ENCODE measurements at places on chromosomes 2 and 18. TPM values are rescaled to one million over a fixed set of nuclear protein-coding genes. Genes with fewer than 3 reads are reported as not detected.
A peak's percentile ranks its signal among the peaks of the same experiment; 100 is the strongest.

DNA sequence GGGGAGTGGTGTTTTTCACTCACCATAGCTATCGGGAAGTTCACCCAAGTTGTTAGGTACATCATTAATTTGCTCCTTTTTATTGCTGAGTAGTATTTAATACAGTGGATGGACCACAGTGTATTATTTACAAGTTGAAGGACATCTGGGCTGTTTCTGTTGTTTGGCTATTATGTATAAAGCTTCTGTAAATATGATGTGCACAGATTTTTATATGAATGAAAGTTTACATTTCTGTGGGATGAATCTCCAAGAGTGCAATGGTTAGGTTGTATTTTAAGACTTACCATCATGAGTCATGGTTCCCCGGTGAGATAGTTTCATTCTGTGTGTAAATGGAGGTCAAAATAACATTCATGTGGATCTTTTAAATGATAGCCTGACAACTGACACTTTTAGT is 337.4 kb downstream of the PTPRM start:
- no peak for DNase-seq
- H3K4me1 ChIP-seq = peaks cover 56% of the 10 kb centered on the region
- peak overlapping the region; percentile 64 for H3K27ac ChIP-seq
- H3K27me3 ChIP-seq = no peaks in the 10 kb centered on the region
- H3K36me3 ChIP-seq = no peaks in the 10 kb centered on the region

DNA sequence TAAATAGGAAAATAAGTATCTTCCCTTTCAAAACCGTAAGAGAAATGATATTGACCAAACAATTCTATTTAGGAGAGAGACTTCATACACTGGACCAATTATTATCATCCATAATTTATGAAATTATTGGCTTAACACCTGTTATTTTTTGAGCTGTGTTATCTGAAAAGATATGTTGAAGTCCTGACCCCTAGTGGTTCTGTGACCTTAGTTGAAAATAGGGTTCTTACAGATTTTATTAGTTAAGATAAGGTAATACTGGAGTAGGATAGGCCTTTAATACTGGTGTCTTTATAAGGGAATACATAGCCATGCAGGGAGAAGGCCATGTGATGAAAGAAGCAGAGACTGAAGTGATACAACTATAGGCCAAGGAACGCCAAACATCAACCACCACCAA is 659.6 kb downstream of the DCC start:
- H3K27ac ChIP-seq = no peak overlapping the region
- no peak overlapping the region for H3K4me3 ChIP-seq
- no peaks in the 10 kb centered on the region for H3K4me1 ChIP-seq
- no peaks in the 10 kb centered on the region for H3K27me3 ChIP-seq
- H3K36me3 ChIP-seq = no peaks in the 10 kb centered on the region

DNA sequence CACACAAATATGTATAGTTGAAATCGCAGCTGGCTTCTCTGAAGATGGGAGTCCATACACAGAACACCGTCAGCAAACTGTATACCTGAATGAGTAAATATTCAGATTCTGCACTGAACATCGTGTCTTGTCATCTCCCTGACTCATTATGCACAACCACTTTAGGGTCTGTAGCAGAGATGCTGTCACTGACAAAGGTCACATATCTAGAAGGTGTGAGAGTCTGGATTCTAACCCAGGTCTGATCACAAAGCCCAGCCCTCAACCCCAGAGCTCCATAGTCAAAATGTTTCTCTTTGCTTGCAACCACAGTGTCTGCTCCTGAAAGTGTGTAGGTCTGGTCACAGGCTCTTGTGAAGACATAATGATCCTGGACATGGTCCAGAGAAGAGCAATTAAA is 78.3 kb upstream of the PAX8 start:
- no peak for DNase-seq
- no peaks in the 10 kb centered on the region for H3K4me1 ChIP-seq
- H3K27ac ChIP-seq = no peak overlapping the region
- no peaks in the 10 kb centered on the region for H3K36me3 ChIP-seq
- no peak overlapping the region for H3K4me3 ChIP-seq
- H3K27me3 ChIP-seq = no peaks in the 10 kb centered on the region

- H3K36me3 ChIP-seq = no peaks in the 10 kb centered on the region
- H3K27ac ChIP-seq = no peak overlapping the region
- peak; percentile 85 for DNase-seq
Observed at GRCh38 chr18:50297621-50298442, 10.3 kb upstream of the CXXC1 start.

DNA sequence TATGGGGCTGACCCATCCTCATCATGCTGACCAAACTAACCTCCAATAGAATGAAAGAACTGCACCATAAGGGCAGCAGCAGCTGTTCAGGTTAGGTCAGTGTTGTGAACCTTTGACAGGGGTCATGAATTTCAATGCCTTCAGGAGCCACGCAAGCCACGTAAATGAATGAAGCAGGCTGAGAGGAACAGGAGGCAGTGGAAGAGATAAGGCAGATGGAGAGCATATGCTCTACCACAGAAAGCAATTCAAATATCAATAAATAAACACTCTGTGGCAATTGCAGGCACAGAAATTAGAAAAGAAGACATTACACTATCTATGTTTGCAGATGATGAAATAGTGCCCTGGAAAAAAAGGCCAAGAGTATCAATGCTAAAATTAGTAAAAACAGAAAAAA is 56.3 kb downstream of the SCG2 start:
- no peaks in the 10 kb centered on the region for H3K27me3 ChIP-seq
- no peak for DNase-seq
- H3K4me1 ChIP-seq = no peaks in the 10 kb centered on the region

DNA sequence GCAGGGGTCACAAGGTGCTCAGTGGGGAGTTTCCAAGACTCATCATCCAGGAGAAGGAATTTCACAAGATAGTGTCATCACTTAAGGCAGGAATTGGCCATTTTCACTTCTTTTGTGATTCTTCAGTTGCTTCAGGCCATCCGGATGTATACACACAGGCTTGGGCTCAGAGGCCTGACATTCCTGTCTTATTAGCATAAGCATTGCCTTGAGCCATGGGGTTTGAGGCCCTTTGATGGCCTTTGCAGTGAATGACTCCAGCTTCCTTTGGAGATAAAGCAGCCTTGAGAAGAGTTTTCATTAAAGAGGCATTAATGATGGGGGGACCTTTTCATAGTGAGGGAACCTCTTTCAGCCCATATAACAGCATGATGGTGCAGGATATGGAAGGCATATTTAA is 366.0 kb upstream of the CNTNAP5 start:
- H3K36me3 ChIP-seq = no peaks in the 10 kb centered on the region
- no peak overlapping the region for H3K4me3 ChIP-seq
- DNase-seq = no peak
- H3K27me3 ChIP-seq = no peaks in the 10 kb centered on the region

GRCh38 chr2:96359310-96359709 is 23.7 kb downstream of the NCAPH start:
- no peaks in the 10 kb centered on the region for H3K4me1 ChIP-seq
- no peaks in the 10 kb centered on the region for H3K36me3 ChIP-seq
- no peak for DNase-seq
- no peak overlapping the region for H3K27ac ChIP-seq

DNA sequence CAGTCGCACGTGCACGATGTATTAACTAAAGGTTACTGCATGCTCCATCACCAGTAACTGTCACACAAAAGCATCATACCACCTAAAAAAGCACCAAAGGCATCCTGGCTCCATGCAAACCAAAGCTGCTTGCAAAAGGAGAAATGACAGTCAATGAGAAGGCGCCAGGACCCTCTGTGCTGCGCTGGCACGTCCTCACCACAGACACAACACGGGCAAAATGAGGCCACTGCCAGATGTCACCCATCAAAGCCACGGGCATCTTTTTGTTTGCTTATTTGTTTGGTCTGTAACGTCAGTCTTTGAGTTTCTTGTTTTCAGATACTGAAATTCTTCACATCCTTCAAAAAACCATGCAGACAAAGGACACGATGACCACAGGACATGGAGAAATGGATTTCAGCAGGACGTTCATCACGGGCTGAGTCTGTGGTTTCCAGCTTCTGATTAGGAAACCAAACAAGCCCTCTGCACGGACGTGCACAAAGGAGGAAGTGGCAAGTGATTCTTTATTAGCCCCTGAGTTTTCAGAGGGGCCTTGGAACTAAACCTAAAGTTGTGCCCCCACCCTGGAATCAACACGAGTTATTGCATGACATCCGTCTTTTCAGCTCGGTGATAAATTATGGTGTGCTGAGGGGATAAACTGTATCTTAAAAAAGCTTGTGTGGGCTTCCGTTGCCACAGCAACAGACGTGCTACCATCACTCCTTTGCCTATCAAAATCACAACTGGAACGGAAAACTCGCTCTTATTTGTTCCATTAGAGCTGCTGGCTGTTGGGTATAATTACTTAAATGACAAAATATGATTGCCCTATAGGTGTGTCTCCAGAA is 181.8 kb downstream of the EIPR1 start:
- H3K36me3 ChIP-seq = peaks cover 45% of the 10 kb centered on the region
- no peak for DNase-seq
- H3K27me3 ChIP-seq = no peaks in the 10 kb centered on the region
- no peak overlapping the region for H3K27ac ChIP-seq
- no peaks in the 10 kb centered on the region for H3K4me1 ChIP-seq

- no peak overlapping the region for H3K27ac ChIP-seq
- no peaks in the 10 kb centered on the region for H3K27me3 ChIP-seq
- H3K4me1 ChIP-seq = no peaks in the 10 kb centered on the region
Observed at GRCh38 chr18:52395146-52395852, 55.3 kb downstream of the DCC start.

DNA sequence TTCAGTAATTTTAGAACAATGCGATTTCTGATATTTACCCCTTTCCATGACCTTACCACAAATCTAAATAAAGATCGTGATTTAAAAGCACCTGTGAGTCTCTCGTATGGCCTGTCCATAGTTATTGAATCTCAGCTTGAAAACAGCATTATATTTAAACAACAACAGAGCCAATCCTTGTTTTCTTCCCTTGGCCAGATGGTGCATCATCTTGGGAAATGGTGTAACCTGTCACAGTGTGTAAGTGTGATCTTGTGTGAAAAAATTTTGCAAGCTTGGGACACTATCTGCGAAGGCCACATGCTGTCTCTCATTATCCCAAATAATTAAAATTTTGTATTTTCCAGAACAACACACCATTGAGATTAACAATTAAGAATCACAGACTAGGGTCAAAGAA is 262.7 kb upstream of the SPHKAP start:
- H3K27me3 ChIP-seq = no peaks in the 10 kb centered on the region
- H3K36me3 ChIP-seq = no peaks in the 10 kb centered on the region
- H3K4me3 ChIP-seq = no peak overlapping the region

GRCh38 chr18:80239830-80240229 is 7.5 kb downstream of the PARD6G start:
- H3K36me3 ChIP-seq = no peaks in the 10 kb centered on the region
- no peak overlapping the region for H3K4me3 ChIP-seq
- H3K27me3 ChIP-seq = no peaks in the 10 kb centered on the region
- no peak overlapping the region for H3K27ac ChIP-seq

GRCh38 chr2:71605173-71605641 is 151.8 kb downstream of the DYSF start:
- H3K4me1 ChIP-seq = no peaks in the 10 kb centered on the region
- no peak overlapping the region for H3K4me3 ChIP-seq
- H3K27ac ChIP-seq = no peak overlapping the region
- H3K36me3 ChIP-seq = no peaks in the 10 kb centered on the region
- peak; percentile 37 for DNase-seq

- H3K27me3 ChIP-seq = no peaks in the 10 kb centered on the region
- no peak overlapping the region for H3K4me3 ChIP-seq
- no peaks in the 10 kb centered on the region for H3K4me1 ChIP-seq
- no peaks in the 10 kb centered on the region for H3K36me3 ChIP-seq
- H3K27ac ChIP-seq = no peak overlapping the region
- DNase-seq = no peak
Observed at GRCh38 chr2:207546822-207547221, 17.1 kb downstream of the CREB1 start.

- H3K27me3 ChIP-seq = no peaks in the 10 kb centered on the region
- no peak overlapping the region for H3K4me3 ChIP-seq
- H3K36me3 ChIP-seq = no peaks in the 10 kb centered on the region
- peak; percentile 56 for DNase-seq
- H3K27ac ChIP-seq = no peak overlapping the region
Observed at GRCh38 chr2:10019602-10020400, 23.5 kb upstream of the KLF11 start.

DNA sequence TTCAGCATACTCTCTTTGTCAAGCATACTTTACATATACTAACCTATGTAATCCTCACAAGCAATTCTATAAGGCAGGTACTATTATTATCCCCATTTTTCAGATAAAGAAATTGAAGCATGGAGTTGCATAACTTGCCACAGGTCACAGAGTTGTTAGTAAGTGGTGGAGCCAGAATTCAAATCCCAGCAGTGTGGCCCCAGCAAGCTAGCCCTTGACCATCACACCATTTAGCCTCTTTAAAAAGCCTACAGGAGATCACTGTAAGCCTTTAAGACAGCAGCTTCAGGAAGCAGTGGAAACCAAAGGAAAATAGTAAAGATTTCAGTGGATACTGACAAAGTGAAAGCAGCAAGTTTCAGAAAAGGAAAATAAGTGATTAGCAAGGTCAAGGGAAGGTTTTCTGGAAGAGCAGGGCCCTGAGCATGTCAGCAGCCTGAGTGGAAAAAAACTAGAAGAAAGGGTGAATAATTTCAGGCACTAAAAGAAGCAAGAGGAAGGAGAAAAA is 11.7 kb downstream of the B4GALT6 start:
- H3K27me3 ChIP-seq = no peaks in the 10 kb centered on the region
- H3K27ac ChIP-seq = no peak overlapping the region
- DNase-seq = no peak
- H3K36me3 ChIP-seq = no peaks in the 10 kb centered on the region
- H3K4me3 ChIP-seq = no peak overlapping the region

DNA sequence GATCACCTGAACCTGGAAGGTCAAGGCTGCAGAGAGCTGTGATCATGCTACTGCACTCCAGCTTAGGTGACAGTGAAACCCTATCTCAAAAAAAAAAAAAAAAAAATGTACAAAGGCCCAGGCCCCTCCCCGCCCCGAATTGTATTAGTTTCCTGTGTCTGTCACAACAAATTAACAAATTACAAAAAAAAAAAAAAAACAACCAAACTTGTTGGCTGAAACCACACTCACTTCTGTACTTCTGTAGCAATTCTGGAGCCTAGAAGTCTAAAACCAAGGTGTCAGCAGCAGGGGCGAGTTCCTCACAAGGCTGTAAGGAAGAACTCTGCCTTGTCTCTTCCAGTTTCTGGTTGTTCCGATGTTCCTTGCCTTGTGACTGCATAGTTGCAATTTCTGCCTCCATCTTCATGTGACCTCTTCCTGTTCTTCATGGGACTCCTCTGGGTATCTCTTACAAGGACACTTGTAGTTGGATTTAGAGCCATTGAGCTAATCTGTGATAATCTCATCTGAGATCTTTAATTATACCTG is 100.8 kb upstream of the ZSWIM2 start:
- no peaks in the 10 kb centered on the region for H3K27me3 ChIP-seq
- H3K27ac ChIP-seq = no peak overlapping the region
- no peaks in the 10 kb centered on the region for H3K36me3 ChIP-seq

DNA sequence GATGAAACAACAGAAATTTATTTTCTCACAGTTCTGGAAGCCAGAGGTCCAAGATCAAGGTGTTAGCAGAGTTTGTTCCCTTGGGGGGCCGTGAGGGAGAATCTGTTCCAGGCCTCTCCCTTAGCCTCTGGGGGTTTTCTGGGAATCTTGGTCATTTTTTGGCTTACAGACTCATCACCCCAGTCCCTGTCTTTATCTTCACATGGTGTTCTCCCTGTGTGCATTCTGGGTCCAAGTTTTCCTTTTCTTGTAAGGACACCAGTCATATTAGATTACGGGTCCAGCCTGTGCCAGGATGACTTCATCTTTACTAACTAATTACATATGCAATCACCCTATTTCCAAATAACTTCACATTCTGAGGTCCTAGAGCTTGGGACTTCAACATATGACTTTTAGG is 292.5 kb upstream of the TRIB2 start:
- no peaks in the 10 kb centered on the region for H3K27me3 ChIP-seq
- H3K4me3 ChIP-seq = no peak overlapping the region
- no peak for DNase-seq
- no peak overlapping the region for H3K27ac ChIP-seq
- no peaks in the 10 kb centered on the region for H3K36me3 ChIP-seq

Gene TYW5
- total RNA-seq = 8.0 TPM

Gene TPO
- total RNA-seq = 18.8 TPM

Gene GLB1L
- 6.9 TPM for total RNA-seq

Gene CENPA
- not detected for total RNA-seq

Measured in sigmoid colon (tissue), 7 donors.